H7 (cell line): ENCODE measurements at places on chromosomes 7 and 10.

DNA sequence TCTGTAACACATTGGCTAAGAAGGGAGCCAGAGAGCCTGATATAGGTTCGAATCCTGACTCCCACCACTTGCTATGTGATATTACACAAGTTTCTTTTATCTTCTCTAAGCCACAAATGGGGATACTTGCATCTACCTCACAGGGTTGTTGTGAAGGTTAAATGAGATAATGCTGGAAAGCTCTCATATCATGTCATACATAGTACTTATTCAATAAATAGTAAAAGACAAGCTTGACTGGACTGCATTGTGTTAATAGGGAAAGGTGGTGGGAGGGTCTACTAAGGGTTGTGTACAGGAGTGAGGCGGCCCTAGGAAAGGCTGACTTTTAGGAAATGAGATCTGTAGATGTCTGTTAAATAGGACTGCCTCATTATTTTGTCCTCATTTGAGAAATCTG, 35.8 kb upstream of the DNMBP start:
- no peak for DNase-seq

GRCh38 chr7:111588065-111588433, 25.8 kb upstream of the IMMP2L start:
- DNase-seq, result no peak

DNA sequence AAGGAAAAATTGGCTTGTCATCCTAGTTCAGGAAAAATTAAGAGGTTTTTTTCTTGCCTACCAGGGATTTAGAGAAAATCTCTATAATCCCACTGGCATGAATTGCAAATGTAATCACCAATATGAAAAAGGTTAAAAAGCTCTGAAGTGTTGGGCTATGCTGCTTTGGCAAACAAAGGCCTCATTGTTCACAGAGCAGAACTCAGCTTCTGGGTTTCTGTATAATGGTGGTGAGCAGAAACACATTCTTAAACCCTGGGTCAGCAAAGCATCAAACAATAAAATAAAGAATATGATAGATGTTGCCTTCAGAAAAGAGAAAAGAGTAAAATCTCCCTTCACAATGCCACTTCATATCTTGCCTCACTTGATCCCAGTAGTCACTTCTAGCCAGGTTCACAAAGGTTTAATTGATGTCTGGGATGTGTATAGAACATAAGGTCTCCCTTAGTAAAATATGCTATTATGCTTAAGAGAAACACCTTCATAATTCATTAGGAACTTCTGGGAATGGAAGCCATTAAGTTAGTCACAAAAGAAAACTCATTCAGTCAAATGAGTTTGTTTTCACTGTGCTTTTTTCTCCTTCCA, 1255.5 kb upstream of the PHF14 start:
- DNase-seq, result no peak

- no peak for DNase-seq
These were observed 222.0 kb downstream of the LHFPL3 start for GRCh38 chr7:104550362-104550761.

DNA sequence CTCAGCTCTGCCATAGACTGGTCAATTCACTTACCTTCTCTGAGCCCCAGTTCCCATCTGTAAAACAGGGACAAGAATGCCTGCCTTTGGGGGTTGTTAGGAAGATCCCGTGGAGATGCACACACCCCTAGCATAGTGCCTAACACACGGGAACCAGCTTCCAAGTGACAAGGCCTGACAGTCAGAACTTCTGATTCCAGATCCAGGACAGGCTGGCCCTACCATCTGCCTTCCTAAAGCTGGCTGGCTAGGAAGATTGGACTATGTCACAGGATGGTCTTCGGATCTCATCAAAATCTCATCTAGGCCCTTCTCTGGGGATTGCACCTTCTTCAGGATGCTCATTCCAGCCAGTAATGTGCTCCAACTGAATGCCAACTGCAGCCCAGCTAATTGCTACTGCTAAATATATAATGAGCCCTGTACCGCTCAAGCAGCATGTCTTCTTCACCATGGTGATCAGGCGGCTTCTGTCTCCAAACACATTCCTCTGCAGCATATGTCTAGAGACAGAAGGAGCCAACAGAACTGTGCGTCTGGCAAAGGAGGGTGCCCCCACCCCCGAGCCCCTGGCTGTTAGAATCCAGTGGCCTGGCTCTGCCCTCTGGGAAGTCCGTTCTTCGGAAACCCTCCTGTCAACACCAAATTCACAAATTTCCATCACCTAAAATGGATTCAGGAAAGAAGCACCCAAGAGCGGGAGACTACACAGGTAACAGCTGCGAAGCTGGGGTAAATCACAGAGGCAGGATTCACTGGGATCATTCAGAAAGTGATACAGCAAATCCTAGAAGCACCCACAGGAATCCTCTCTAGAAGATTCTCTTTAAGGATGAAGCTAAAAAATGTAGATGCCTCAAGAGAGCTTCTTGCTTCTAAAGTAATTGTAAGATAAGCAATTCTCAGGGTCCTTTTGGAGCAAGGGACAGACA, 142.1 kb upstream of the EEPD1 start:
- no peak for DNase-seq

DNA sequence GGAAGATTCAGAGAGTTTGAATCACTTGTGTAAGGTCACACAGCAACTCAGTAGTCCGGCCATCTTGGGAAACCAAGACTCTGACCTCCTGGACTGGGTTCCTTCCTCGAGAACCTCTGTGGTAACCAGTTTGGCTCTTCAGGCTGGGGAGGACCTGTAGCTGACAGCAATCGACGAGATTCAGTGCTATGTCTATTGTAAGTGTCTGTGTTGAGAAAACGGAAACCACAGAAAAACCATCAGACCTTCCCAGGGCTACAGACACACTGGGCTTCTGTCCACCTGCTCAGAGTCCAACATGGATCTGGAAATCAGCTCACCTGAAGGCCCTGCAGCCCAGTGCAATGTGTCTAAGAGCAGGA, 403.7 kb downstream of the RPS24 start:
- no peak for DNase-seq

- DNase-seq, result no peak
These were observed 252.2 kb upstream of the HABP2 start for GRCh38 chr10:113300617-113301016.

DNA sequence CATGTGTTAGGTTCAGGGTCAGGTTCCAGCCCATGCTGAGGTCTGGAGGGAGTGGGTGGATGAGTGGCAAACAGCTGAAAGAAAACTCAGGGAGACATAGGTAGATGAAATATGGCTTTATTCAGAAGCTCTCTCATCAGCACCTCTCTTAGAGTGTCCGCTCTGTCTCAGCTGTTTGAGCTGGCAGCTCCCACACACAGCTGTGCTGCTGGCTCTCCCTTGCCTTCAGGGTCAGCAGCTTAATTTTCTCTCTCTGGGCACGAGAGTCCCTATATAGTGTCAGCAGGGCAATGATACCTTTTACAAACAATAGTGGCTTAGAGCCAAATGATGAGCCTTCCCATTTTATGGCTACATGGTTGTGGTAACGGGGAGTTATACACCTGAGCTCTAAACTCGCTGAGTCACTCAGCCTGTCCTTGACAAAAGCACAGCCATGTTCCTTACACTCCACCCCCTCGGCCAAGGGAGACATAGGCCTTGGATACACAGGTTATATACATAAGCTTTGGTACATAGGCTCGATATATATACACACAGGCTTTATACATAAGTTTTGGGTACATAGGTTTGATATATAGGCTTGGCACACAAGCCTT, 10.4 kb downstream of the RNF133 start:
- no peak for DNase-seq

DNA sequence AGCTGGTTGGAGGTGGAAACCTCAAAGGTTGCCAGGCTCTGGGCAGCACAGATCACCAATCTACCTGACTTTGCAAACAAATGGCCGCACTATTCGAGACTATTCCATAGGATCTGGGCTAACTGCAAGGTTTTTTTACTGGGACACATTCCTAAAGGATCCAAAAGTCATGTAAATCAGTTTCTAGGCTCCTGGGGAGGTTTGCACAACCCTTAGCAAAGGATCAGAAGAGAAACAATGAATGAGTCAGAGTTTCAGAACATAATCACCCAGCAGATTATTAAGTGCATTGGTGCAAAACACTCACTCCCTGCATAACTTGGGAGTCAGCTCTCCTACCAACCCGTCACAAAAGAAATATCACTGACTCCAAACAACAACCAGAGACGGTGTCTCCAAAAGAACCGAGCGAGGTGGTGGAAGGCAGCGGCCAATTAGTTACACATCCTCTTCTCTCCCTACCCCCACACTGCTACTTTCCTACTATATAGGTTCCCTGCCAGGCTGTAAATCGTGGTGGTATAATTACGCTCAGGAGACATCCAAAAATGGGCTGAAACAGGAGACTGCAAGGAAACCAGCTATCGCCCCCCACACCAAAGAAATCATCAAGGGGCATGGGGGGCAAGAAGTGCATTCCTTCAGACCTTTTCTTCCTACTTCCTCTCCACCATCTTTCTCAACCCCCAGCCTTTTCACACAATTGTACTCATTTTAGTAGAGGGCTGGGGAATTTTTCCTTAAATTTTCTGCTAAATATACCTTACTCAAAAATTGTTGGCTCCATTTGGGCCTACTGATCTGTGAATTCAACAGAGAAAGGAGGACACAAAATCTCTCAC, 3.2 kb downstream of the UBE2H start:
- peak; percentile 49 for DNase-seq

DNA sequence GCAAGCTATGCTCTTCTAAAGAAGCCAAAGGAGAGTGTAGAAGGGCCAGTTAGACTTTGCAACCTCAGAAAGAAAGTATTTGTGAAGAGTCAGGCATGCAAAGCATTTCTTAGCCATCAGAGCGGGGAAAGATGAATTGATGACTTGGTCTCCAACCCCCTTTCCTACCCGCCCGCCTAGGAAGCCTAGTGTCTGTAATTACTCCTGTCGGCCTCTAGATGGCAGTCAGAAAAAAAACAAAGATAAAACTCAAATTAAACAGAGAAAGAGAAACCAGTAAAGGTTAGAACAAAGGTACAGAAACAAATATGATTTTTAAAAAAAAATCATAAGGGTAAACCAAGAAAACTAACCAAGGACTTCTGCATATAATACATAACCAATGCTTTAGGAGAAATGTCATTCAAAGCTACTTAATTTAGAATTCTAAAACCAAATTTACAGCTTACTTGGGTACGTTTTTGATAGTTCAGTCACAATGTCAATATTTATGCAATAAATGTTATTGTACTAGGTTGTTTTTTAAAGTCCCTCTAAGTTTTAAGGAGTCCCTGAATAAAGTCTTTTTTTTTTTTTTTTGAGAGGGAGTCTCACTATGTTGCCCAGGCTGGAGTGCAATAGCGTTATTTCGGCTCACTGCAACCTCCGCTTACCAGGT, 97.6 kb downstream of the LYZL1 start:
- DNase-seq, result peak; percentile 41
